Smooth muscle cell of trachea (primary cell): ENCODE measurements at places on chromosomes 6 and 20. TPM values are rescaled to one million over a fixed set of nuclear protein-coding genes. Genes with fewer than 3 reads are reported as not detected.

SPATS1 gene
- not detected in 2 replicates for total RNA-seq

IL17F gene
- not detected in 2 replicates for total RNA-seq

FNDC11 gene
- 1.8 and 2.3 TPM in 2 replicates for total RNA-seq

PPIL6 gene
- 2.2 and 3.8 TPM in 2 replicates for total RNA-seq
